ENCODE measurements at places on chromosomes 5 and 9. TPM values are rescaled to one million over a fixed set of nuclear protein-coding genes. Genes with fewer than 3 reads are reported as not detected.

DNA sequence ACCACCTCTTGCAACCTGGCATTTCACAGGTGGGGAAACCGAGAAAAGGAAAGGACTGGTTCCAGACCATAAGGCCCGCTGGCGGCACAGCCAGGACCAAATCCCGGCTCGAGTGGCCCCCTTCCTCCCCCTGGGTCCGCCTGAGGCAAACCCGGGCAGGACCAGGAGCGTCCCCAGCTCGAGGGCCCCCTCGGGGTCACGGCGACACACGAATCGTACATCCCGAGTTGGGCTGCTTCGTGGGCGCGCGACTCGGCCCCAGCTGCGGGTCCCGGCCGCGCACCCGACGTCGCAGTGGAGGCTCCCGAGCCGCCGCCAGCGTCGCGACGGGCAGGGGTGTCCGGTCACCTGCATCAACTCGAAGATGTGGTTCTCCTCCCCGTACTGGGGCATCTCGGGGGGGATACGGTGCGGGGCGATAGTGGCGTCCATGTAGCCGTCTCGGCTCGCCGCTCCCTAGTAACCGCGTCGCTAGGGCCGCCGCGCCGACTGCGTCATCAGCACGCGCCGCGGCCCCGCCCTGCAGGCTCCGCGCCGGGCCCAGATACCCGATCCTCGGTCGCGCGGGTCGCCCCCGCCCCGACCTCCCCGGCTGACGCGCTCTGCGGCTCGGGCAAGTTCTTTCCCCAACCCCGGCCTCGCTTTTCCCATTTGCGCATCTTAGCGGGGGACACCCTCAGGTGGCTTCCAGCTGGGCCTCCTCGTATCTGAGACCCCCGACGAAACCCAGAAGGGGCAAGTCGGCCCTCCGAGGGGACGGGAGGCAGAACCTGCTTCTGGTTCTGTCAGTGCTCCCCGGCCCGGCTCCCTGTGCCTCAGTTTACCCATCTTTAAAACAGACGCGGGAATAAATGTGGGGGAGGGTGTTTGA, at the start of gene AK8:
TSS of gene AK8 (minus strand) at position 461 of the 871 bp plus-strand sequence. CDS start at position 432, 29 bp downstream.
- peaks cover 8% of the 10 kb centered on the region for H3K4me1 ChIP-seq
- H3K36me3 ChIP-seq, result no peaks in the 10 kb centered on the region
- DNase-seq, result peak; percentile 71
- no peaks in the 10 kb centered on the region for H3K27me3 ChIP-seq
- peak within 1 kb of the TSS; percentile 74 for H3K4me3 ChIP-seq
- no peak within 1 kb of the TSS for H3K27ac ChIP-seq

PCDHGB5 gene
- not detected for total RNA-seq

DNA sequence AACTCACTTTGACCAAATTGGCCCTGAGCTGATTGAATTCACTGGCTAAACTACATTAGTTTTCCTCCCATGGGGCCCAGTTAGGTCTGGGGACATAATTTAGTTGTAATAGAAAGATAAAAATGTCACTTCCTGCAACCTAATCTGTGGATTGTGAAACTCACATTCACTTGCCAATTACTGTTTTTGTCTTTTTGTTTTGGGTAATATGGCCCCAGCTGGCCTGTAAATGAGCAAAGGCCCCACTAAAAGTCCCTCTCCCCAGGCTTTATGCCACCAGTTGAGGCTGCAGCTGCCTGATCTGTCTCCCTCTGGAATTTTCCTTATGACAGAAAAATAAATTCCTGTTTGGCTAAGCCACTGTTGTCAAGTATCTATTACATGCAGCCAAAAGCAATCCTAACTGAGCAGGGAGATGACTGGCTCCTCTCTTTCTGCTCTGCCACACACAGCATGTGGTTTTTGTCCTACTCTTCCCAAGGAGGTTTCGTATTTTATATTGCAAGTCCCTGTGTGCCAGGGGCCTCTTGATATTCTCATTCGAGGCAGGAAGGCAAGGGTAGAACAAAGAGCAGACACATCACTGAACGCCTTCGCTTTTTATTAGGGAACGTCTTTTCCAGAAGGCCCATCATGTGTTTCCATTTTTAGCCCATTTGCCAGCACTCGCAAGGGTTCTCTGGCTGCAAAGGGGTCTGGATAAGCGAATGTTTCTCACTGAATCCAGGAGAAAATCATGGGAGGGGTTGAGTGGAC, 24.1 kb upstream of the SLC25A48 start:
- no peaks in the 10 kb centered on the region for H3K4me1 ChIP-seq
- H3K4me3 ChIP-seq, result no peak overlapping the region
- H3K27ac ChIP-seq, result no peak overlapping the region
- no peak for DNase-seq
- no peaks in the 10 kb centered on the region for H3K36me3 ChIP-seq
- peaks cover 6% of the 10 kb centered on the region for H3K27me3 ChIP-seq

DNA sequence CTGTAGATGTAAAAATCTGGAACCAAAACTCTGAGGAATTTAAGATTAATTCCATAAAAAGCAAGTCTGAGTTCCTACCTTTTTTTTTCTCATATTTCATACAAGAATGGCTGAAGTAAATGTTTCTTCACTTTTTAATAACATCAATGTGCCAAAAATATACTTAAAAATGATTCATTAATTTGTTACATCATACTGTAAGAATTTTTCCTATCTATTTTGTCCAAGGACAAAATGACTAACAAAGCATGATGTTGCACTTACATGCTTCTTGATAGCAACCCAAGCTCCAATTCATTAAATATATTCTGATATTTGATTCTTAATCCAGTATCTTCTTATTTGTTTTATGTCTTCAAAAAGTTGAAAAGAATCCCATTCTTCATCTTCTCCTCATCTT, 988.3 kb downstream of the TLE1 start:
- H3K4me1 ChIP-seq, result no peaks in the 10 kb centered on the region

TAF1L gene
- 0.02 TPM for total RNA-seq

DNA sequence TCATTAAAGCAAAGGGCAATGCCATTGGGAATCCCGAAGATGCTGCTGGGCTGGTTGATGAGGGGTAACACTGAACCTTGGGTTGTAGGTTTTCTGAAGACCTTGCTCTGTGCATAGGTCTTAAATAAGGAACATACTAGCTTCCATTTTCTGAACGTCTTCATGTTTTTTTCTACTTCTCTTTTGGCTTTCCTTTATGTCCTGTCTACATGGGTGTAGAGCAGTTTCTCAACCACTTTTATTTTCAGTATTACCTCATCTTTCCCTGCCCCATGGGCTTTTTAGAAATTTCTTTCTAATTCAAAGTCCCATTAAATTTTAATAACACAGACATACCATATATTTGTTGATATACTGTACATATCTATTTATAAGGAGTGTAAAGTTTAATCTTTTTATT, at the start of gene IFNA14:
TSS of gene IFNA14 (minus strand) at position 95 of the 400 bp plus-strand sequence. CDS start at position 25, 70 bp downstream.
- no peak within 1 kb of the TSS for H3K4me3 ChIP-seq
- no peak within 1 kb of the TSS for H3K27ac ChIP-seq
- no peaks in the 10 kb centered on the region for H3K36me3 ChIP-seq
- peaks cover 8% of the 10 kb centered on the region for H3K4me1 ChIP-seq
- no peak for DNase-seq

DNA sequence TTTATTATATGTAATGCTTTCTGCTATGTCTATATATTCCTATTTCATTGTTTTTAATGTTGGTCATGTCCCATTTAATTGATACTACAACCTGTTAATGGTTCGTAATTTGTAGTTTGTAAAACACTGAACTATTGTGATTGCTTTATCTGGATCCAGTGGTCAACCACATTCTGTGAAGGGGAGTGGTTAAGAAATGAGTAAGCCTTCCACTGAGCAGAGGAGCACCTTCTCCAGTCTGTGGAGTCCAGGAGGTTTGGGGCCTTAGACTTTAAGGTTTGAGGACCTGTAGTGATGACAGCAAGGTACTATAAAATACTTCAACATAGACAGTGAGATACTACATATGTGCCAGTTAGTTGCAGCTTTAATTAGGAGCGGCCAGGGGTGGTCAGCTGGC, 67.7 kb upstream of the RAD23B start:
- no peak overlapping the region for H3K4me3 ChIP-seq
- peaks cover 14% of the 10 kb centered on the region for H3K4me1 ChIP-seq
- DNase-seq, result no peak
- no peak overlapping the region for H3K27ac ChIP-seq
- no peaks in the 10 kb centered on the region for H3K36me3 ChIP-seq
- H3K27me3 ChIP-seq, result peaks cover 6% of the 10 kb centered on the region

DNA sequence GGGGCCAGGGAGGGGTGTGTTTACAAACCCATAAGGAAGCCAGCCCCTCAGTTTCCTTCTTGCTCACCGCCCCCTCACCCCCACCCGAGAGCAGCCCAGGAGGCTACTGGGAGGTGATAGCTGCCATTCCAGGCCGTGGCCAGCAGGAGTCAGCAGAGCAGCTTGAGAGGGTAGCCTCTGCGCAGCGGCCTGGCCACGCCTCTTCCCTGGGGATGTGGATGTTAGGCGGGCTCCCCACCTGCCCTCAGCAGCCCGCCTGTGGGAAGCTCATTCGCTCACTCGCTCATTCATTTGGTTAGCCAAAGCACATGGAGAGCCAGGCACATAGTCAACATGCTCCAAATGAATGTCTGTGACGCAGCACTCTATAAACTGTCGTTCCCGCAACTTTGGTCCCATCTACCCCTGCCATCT, 6.1 kb upstream of the DPM2 start:
- H3K4me3 ChIP-seq, result no peak overlapping the region
- no peaks in the 10 kb centered on the region for H3K27me3 ChIP-seq
- peak overlapping the region; percentile 82 for H3K27ac ChIP-seq
- peaks cover 27% of the 10 kb centered on the region for H3K36me3 ChIP-seq
- peaks cover 37% of the 10 kb centered on the region for H3K4me1 ChIP-seq
- DNase-seq, result peak; percentile 89

DNA sequence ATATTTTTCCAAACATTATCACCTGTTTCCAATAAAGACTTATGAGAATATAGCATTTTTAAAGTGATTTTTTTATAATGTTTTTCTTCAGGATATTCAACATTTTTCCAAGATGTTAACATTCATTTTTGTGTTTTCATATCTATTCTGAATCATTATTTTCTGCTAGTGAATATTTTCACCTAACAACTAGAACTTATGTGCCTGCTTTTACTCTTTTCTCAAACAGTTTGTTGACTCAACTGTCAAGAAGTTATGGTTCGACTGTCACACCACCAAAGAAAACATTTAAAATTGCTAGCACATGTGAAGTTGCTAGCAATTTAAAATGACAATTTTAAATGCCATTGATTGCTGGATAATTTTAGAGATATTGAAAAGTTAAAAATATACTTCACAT, 343.3 kb upstream of the CDH9 start:
- DNase-seq, result no peak
- H3K4me1 ChIP-seq, result no peaks in the 10 kb centered on the region
- no peaks in the 10 kb centered on the region for H3K36me3 ChIP-seq

DNA sequence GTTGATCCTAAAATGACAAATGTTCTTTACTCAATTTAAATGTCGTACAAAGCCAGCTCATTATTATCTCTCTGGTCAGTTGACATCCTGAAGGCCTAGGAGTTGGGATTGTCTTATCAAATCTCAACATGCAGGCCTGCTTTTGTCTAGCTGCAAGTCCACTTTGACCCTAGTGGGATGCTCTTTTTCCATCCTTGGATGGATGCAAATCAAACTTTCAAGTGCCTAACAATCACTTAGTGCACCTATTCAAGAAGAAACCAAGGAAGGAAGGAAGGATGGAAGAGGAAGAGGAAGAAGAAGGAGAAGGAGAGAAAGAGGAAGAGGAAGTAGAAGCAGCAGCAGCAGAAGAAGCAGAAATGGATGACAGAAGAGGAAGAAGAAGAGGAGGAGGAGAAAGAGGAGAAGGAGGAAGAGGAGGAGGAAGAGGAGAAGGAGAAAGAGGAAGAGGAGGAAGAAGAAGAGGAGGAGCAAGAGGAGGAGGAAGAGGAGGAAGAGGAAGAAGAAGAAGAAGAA, 109.6 kb downstream of the PIK3R1 start:
- no peak for DNase-seq
- H3K4me3 ChIP-seq, result no peak overlapping the region
- H3K27me3 ChIP-seq, result peaks cover 2% of the 10 kb centered on the region
- H3K27ac ChIP-seq, result no peak overlapping the region

DNA sequence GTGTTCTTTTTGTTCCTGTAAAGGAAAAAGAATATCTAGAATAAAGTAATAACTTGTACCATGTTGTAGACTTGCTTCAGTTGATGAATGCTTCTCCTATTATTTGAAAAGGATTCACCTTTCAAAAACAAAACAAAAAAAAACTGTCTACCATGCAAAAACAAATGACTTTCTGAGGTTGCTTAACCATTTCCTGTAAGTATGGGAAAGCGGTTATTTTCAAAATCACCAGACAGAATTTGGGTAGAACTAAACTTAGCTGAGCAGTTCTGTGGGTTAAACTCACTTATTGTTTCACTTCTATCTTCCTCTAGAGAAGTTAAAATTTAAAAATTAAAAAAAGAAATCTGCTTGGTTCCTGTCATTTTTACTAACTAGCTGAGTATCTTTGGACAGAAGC, 25.2 kb downstream of the LNPEP start:
- peaks cover 78% of the 10 kb centered on the region for H3K4me1 ChIP-seq
- peaks cover 9% of the 10 kb centered on the region for H3K36me3 ChIP-seq
- H3K27ac ChIP-seq, result peak overlapping the region; percentile 75
- DNase-seq, result no peak
- H3K4me3 ChIP-seq, result no peak overlapping the region
- no peaks in the 10 kb centered on the region for H3K27me3 ChIP-seq

- no peak for DNase-seq
- H3K4me1 ChIP-seq, result no peaks in the 10 kb centered on the region
- no peaks in the 10 kb centered on the region for H3K36me3 ChIP-seq
- no peaks in the 10 kb centered on the region for H3K27me3 ChIP-seq
These were observed 584.7 kb downstream of the SEMA5A start for GRCh38 chr5:8961219-8961618.

PMPCA gene
- total RNA-seq, result 73.7 TPM

DNA sequence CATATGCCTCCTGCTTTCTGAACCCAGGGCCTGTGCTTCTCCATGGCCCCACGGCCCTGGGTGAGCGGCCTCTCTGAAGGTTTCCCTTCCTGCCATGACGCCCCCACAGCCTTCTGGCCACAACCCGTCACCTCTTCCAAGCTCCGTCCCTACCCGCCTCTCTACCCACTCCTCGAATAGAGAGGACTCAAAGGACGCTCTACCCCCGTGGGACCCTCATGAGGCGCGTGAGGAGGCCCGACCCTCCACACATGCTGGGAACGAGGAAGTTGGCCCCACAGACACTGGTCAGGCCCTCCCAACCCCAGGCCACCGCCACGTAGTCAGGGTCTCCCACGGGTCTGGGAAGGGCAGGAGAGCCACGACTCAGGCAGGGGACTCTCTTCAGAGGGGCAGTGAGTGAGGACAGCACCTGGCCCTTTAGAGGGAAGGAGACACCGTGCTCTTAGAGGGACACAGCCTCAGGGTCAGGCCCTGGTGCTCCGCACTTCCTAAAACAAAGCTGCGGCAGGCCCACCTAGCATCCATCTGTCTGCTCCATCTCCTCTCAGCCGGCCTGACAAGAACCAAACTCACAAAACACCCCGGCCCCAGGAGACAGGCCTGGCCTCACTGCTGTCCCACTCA, 5.3 kb downstream of the BRD3 start:
- no peak overlapping the region for H3K4me3 ChIP-seq
- H3K36me3 ChIP-seq, result peaks cover 2% of the 10 kb centered on the region
- H3K4me1 ChIP-seq, result peaks cover 50% of the 10 kb centered on the region
- no peaks in the 10 kb centered on the region for H3K27me3 ChIP-seq

BARHL1 gene
- not detected for total RNA-seq

- no peak overlapping the region for H3K4me3 ChIP-seq
- no peaks in the 10 kb centered on the region for H3K27me3 ChIP-seq
- no peak for DNase-seq
- H3K27ac ChIP-seq, result no peak overlapping the region
- peaks cover 36% of the 10 kb centered on the region for H3K36me3 ChIP-seq
These were observed 15.0 kb downstream of the PTAR1 start for GRCh38 chr9:69744688-69745380.

OR1J4 gene
- not detected for total RNA-seq

- no peaks in the 10 kb centered on the region for H3K27me3 ChIP-seq
- H3K36me3 ChIP-seq, result no peaks in the 10 kb centered on the region
- H3K4me3 ChIP-seq, result no peak overlapping the region
These were observed 141.9 kb downstream of the SPATA31D1 start for GRCh38 chr9:82130331-82131042.

Data from activated naive CD4-positive, alpha-beta T cell treated with anti-CD3 and anti-CD28 coated beads for 36 hours (primary cell).